ENCODE measurements at places on chromosomes 3 and 15. TPM values are rescaled to one million over a fixed set of nuclear protein-coding genes. Genes with fewer than 3 reads are reported as not detected.

DNA sequence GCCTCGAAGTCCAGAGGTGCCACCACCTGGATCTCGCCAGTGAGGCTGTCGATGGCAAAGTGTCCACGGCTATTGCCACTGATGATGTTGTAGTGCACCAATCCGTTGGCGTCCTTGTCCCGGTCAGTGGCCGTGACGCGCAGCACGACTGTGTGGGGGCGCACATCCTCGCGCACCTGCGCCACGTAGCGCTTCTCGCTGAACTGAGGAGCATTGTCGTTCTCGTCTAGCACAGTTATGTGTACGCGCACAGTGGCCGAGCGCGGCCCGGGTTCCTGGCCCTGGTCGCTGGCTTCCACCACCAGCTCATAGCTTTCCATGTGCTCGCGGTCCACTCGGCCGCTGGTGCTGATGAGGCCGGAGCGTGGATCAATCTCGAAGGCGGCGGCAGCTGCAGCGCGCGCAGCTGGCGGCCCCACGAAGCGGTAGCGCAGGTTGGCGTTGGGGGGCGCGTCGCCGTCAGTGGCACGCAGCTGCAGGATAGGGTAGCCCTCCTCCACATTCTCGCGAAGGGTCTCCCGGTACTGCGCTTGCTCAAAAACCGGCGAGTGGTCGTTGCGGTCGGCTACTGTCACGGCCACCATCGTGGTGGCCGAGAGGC lies 1.8 kb downstream of the CELSR3 start:
- DNase-seq: no peak

The KLHL6 gene
- 0.97 TPM for total RNA-seq

DNA sequence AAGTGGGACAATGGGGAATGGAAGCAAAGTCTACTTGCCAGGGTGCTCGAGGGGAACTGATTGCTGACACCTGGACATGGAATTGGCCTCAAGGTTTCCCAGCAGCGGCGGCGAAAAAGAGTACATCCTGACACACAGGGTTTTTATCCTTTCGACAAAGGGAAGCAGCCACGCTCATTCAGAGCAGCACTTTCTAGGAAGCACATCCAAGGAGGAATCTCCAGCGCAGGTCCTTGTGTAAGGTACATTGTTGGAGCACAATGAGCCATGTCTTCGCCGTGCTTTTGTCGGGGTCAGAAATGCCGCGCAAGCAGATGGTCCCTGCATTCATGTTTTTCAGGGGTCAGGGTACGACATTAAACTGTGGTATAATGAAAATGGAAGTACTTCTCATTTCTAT lies 16.8 kb downstream of the CACNA1D start:
- DNase-seq: no peak

DNA sequence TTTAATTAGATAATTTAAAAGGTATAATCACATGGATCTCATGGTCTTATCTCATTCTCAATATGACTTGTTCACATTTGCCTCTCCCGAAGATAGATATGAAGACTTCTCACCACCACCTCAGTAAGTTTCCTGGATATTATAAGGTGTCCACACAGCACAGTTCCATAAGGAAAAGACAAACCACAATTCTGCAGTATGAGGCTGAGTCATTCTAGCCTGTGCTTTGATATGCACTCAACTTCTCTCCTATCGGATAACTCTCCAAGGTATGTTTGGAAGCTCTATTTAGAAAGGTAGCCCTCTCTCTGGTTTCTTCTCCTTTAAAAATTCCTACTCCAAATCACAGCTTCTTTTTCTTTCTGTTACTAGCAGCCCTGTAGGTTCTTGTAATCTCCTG lies 612.8 kb downstream of the ZPLD1 start:
- DNase-seq: no peak

GRCh38 chr15:29934251-29934650 lies 112.0 kb upstream of the TJP1 start:
- DNase-seq: no peak

The PLIN1 gene
- 17.6 TPM for total RNA-seq

The POLQ gene
- 0.57 TPM for total RNA-seq
